ENCODE measurements at places on chromosomes 6 and 20.

DNA sequence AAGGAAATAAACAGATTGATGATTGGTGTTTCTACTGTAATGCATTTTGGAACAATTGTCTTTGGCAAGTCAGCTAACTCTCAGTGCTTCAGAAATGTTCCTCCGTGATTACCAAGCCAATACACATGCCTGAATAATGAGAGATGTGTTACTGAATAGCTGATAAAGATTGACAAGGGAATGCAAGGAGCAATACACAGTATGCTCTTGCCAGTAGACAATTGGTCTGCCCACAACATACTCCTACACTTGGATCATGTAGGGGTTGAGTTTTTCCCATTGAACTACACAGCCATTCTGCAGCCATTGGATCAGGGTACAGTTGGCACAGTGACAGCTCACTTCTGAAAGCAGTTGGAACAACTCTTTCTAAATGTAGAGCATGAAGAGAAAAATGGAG, 5.6 kb upstream of the GJB7 start:
- no peak for ATAC-seq

GRCh38 chr6:2216794-2217383, 28.5 kb downstream of the GMDS start:
- no peak for ATAC-seq

GRCh38 chr6:20771409-20771808, 237.2 kb downstream of the CDKAL1 start:
- ATAC-seq = no peak

DNA sequence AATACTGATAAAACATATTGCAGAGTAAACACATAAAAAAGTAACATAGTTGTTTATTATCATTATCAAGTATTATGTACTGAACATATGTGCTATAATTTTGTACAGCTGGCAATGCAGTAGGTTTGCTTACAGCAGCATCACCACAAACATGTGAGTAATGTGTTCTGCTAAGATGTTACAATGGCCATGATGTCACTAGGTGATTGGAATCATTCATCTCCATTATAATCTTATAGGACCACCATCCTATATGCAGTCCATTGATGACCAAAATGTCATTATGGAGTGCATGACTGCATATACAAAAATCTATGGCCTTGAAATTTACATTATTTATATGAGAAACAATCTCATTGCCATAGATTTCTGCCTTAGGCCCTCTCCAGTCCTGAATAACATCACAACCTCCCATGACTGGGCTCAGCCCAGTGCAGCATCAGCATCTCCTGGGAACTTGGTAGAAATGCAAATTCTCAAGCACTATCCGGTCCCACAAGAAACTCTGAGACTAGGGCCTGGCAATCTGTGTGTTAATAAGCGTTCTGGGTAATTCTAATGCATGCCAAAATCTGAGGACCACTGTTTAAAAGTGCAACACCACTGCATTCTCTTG, 352.0 kb upstream of the MARCKS start:
- ATAC-seq = no peak

- ATAC-seq = no peak
These were observed 183.2 kb downstream of the CDH4 start for GRCh38 chr20:61435184-61435822.

- ATAC-seq = no peak
These were observed 48.1 kb upstream of the TULP4 start for GRCh38 chr6:158264180-158264579.

Measured in activated CD4-positive, CD25-positive, alpha-beta regulatory T cell treated with anti-CD3 and anti-CD28 coated beads, Interleukin-2, amount 50 U/mL, for 24 hours (primary cell).